ENCODE measurements at places on chromosomes 3 and 15. TPM values are rescaled to one million over a fixed set of nuclear protein-coding genes. Genes with fewer than 3 reads are reported as not detected.

DNA sequence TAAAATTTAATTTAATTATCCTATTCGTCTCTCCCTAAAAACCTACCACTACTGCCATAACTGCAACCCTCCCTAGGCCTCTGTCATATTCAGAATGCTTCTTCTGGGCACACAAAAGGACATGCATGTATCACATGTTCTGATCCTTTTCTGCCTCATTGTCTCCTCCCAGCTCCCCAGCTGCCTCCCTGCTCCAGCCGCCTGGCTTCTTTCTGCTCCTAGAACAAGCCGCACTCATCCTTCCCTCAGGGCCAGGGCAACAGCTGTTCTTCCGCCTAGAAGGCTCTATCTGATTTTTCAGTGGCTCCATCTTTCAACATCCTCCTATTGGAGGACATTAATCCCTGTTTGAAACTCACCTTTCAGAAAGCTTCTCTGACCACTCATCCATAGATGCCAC, 38.6 kb downstream of the TMED3 start:
- no peak for DNase-seq

- DNase-seq = no peak
Measured at GRCh38 chr3:182644013-182644412, 149.3 kb upstream of the ATP11B start.

DNA sequence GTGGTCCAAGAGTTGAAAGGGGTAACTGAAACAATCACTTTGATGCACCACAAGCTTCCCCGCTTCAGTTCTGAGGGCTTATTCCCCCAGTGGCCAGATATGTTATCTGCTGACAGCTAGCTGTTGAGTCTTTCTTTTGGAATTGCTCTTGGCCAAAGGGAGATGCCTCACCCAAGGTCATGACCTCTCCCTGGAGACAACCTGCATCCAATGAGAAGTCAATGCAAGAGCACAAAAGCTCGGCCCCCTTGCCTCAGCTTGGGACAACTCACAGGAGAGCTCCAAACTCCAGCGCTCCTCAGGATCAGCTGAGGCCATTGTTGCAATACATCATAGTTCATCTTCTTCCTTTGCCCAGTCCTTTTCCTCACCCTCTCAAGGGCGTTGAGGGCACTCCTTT, 31.0 kb upstream of the THBS1 start:
- DNase-seq = no peak

GRCh38 chr15:91849749-91850161, 3.8 kb upstream of the SLCO3A1 start:
- peak; percentile 39 for DNase-seq

DNA sequence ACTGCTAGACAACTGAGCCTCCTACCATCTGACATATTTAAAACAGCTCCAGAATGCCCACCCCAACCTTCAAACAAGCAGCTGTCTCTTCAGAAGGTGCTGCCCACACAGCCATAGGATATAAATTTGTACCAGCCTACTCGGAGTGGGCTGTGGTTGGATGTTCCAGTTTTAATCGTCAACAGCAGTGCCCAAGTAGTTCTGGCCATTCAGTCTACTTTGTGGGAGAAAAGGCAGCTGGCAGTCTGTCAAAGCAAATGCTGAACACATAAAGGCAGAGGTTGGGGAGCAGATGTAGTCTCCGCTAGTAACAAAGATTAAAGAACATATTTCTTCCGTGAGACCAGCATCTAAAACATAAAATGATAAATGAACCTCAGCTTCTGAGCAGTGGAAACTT, 15.9 kb upstream of the ERC2 start:
- DNase-seq = no peak

DNA sequence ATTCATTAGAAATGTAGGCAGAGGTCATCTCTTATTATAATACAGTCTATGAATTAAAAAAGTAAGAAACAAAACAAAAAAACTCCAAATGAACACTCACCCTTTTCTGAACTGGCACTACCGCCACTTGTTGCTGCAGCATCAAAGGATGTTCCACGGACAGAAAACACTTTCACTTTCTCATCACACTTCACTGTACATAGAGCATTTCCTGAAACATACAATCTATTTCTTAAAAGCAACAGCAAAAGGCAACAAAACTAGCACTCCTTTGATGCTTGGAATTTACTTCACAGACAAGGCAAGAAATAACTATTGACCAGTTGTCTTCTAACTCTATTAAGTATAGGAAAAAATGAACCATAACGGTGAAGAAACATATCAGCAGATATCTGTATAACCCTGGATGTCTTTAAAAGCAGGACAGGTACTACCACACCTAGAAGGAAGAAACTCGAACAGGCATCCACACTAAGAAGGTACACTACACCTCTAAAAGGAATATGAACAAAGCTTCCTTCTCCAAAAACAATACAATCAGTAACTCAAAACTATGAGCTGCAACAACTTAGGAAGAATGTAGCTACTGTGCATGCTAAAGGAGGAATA, 24.9 kb downstream of the ETFA start:
- DNase-seq = no peak

GRCh38 chr3:52128118-52128683, 26.0 kb downstream of the POC1A start:
- peak; percentile 48 for DNase-seq

The ARL8B gene
- 33.5 TPM for polyA plus RNA-seq

The FBXW12 gene
- polyA plus RNA-seq = not detected

The ZIC1 gene
- not detected for polyA plus RNA-seq

The SLC22A13 gene
- polyA plus RNA-seq = not detected

The APOD gene
- not detected for polyA plus RNA-seq

The ARHGEF26 gene
- 1.4 TPM for polyA plus RNA-seq

All from foreskin keratinocyte (primary cell).